ENCODE measurements at places on chromosomes 7 and 10.

DNA sequence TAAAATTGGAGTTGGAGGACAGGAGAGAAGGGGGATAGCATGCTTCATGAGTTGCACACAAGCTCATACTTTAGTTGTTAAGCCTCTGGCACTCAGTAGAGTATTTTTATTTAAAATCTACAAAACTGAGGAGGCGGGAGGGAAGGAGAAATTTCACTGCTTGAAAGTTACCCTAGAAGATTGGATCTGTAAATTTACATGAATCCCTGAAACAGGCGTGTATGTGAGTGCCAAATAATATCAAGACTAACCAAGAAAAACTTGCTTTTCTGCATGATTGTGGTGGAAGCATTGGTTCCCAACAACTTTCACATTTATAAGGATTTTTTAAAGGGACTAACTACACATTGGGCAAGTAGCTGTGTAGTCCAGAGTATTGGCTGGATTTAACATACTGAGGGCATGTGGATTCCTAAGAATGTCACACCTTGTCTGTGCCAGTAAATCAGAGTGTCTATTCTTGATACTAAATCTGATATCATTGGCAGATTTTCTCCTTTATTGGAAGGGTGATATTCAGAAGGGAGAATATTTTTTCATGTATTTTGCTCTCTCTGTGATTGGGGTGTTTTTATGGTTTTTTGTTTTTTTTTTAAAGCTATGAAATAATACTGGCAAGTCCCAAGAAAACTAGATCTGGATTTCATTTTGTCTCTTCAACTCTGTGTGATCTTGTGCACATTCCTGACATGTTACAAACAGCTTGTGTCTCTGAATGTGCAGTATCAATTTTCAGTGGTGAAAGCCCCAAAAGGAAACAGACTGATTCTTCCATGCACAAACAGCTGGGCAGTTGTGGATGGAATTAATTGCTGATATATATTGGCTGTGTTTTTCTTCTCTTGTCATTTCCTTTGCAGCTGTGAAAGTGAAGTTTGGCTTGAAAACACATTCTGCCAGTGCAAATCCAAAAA lies 67.2 kb downstream of the ADD3 start:
- no peak for DNase-seq

GRCh38 chr10:128277267-128277840 lies 151.1 kb upstream of the MKI67 start:
- no peak for DNase-seq

DNA sequence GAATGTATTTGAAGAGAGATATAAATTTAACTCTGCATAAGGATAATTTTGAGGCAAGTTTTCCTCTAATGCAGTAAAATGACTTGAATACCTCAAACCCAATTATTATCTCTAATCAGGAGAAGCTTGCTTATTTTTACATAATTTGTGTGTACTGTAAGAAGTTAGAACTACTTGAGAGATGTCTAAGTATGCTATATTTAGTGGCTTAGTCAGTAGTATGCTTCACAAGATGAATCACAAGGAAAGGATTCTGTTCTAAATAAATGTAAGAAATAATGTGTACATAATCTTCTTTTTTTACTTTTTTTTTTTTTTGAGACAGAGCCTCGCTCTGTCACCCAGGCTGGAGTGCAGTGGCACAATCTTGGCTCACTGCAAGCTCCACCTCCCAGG lies 13.7 kb downstream of the PHTF2 start:
- DNase-seq, result no peak

DNA sequence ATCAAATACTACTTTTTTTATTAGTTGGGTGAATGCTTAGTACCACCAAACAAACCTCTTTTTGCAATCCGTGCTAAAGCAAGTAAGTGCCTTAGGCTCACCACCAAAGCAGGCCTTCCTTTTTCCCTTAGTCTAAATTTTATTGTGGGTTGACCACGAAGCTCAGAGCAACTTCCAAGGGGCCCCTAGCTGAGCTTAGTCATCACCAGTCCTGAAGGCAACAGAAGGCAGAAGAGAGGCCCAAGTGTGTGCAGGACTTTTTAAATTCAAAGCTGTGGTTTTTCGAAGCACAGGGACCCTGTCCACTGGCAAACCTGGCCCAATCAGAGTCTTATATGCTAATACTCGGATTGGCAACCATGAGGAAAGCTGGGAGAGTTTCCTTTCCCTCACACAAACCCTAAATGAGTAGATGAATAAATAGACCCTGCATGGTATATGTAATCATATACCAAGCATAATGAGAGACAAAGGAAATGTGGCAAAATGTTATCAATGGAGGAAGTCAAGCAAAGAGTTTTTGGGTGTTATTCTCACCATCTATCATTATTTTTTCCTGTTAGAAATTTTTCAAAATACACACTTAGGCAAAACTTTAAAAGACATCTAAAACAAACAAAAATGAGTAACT lies 453.2 kb upstream of the GALNT17 start:
- no peak for DNase-seq

GRCh38 chr10:7593063-7593462 lies 73.7 kb downstream of the ITIH5 start:
- DNase-seq, result no peak

GRCh38 chr7:1011297-1012003 lies 28.5 kb downstream of the CYP2W1 start:
- DNase-seq, result no peak

GRCh38 chr7:3289996-3290395 lies 11.1 kb upstream of the SDK1 start:
- DNase-seq, result no peak

DNA sequence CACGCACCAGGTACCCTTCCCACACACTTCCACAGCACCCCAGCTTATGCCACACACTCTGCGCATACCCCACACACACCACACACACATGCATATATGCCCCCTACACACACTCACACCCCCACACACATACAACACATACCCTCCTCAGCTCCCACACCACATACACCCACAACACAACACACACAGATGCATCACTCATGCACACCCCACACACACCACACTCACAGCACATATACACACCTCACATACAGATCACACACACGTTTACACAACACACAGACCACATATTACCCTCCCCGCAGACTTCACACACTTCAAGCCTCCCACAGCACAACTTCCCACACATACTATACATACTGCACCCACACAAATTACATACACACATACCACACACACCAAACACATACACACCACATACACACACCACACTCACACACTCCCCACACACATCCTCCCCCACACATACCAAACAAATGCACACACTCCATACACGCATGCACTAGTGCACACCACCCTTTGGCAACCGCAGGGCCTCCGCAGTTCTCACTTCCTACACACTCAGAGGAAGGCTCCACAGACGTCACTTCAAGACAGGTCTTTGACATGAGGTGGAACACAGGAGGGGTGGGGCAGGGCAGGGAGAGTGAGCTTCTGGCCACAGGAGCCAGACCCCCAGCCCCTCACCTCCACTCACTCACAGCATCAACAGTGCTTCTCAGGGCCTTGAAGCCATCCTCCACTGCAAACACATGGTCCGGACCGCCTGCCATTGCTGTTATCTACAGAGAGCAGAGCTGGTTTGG lies 18.5 kb upstream of the ANTXRL start:
- DNase-seq, result no peak

DNA sequence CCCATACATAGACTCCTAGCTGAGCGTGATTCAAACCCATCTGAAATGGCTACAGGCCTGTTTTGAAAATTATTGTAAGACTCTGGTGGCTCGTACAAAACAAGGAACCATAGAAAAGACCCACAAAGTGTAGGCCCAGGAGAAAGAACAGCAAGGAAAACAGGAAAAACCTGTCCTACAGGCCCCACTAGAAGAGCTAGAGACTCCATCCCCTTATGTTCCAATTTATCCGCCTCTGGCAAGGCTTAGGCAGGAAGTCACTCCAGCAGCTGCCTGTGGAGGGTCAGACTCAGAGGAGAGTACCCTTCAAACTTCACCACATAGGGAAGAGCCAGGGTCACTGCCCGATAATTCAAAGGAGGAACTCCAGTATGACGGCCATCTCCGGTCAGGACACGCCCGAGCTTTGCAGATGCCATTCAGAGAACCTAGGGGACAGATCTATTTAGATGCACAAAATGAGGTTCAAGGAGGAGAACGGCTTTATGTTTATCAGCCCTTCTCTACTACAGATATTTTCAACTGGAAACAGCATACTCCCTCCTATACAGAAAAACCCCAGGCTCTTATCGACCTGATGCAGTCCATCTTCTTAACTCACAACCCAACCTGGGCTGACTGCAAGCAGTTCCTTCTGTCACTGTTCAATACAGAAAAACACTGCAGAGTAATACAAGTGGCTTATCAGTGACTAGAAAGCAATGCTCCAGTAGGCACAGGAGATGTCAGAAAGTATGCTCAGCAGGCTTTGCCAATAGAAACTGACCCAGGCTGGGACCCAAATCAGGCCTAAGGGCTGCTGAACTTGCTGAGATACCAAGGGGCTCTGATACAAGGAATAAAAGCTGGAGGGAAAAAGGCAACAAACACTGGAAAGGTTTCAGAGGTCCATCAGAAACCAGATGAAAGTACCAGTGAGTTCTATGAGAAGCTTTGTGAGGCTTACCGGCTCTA lies 8.6 kb upstream of the ZNF33B start:
- DNase-seq, result no peak

GRCh38 chr7:137681657-137682562 lies 164.9 kb downstream of the DGKI start:
- DNase-seq, result no peak

DNA sequence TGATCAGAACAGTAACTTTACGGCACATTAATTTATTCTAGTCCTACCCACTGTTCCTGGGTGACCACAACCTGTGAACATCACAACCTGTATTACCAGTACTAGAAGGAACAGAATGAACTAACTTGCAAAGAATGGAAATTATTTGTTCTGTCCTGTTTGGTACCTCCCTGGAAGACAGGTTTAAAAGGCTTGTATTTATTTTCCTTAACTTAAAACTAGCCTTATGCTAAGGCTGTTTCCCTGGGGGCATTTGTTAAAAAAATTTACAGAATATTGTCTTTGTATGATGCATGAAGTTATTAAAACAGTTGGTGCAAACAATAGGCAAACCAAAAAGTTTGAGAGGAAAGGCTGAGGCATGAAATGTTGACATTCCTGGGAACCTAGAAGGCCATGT lies 132.7 kb downstream of the DNAJC1 start:
- no peak for DNase-seq

Measured in erythroblast (primary cell).